NCI-H526 treated with DMSO at 0.1 percent for 48 hours (cell line): ENCODE measurements at places on chromosomes 4 and X.
A peak's percentile ranks its signal among the peaks of the same experiment; 100 is the strongest.

DNA sequence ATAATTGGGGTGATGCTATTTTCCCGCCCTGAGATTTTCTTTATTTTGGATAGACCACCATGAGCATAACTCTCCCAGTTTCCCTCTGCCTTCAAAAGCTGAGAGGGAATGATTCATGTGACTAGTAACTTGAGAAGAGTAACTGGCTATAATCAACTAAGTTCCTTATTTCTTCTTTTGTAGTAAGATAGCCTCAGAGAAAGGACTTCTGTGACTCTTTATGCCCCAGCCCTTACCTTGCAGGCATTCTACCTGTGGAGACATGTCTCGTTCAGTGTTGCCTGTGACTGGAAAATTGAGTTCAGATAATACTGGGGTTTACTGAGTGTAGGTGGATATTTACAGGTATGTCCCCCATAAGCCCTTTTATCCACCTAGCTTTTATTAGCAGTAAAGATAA, 715.4 kb upstream of the HS3ST1 start:
- DNase-seq = no peak

GRCh38 chr4:25838526-25838925, 24.3 kb downstream of the SEL1L3 start:
- no peak for DNase-seq

DNA sequence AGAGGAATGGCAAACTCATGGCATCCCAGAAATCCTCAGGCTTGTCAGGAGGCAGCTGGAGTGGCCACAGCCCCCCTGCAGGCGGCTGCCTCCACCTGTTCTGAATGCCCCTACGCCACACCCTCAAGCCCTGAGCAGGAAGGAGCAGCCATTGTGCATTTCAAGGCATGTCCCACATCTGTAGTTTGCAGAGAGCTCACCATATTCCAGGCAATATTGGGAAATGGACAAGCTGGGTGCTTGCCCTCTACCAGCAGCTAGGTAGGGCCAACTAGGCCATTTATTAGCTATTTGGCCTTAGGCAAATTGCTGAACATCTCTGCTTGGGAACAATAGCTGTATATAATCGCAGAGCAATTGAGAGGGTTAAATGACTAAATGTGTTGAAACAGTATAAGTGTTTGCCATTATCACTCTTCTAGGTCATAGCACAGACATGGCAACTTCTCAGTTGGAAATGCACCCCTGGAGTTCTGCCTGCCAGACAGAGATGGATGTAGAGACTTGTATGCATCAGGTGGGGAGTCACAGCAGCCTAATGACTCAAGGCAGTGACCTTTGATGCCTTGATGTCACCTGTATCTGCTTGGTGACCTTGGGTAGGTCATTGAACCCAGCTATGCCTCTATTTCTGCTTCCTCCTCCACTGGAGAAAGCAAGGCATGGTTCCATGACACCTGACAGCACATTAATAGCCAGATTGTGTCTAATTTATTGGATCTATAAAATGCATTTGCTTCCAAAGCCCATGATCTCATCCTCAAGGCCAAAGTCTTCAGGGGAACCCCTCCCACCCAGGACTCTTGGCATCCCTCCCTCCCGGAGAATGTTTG, 52.8 kb downstream of the FHDC1 start:
- no peak for DNase-seq

GRCh38 chr4:10655968-10656367, 28.6 kb downstream of the CLNK start:
- DNase-seq = no peak

DNA sequence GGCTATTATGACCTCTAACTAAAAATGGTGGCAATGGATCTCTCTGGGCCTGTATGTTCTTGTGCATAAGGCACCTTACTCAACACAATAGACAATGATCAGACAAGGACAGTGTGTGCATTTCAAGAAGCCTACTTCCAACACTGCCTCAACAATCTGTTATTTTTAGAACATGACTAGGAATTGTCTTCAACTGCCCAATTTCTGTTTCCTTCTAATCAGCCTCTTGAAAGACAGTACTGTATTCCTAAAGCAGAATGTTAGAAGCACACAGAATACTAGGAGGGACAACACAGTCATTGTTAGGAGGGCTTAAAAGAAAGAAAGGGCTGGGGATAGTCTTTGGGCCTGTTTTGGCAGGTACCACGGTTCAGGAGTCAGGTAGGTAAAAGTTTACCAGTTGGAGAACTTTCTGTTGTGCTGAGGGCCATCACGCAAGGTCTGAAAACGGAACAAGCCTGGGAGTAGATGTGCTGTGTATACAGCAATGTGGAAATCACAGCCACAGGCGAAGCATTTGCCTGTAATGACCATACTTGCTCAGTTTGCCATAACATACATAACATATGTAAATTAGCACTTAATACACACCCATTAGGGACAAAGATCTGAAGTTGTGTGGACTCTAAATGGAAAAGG, 100.8 kb upstream of the ATXN3L start:
- no peak for DNase-seq

DNA sequence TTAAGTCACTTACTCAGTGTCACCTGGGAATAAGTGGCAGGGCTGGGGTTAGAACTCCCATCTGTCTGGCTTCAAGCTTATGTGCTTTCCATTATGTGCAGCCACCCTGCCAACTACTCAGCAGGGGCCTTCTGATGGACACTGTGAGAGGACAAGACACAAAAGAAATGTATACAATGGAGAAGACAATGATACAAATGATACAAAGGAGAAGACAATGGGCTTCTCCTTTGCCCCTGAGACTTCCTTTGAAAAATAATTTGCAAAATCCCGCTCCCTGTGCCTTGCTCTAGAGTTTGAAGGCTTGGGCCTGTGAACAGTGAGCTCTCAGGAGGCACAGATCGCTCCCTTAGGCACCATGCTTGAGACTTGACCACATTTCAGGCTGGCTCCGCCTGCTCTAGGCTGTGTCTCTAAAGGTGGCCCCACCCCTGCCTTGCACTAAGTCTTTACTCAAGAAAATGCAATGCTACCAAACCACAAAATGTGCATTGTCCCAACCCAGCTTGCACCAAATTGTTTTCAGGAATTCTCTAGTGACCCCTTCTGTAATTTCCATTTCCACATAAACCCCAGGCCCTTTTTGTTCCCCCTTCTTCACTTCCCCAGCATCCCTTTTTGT, 27.1 kb upstream of the STX18 start:
- DNase-seq = no peak

DNA sequence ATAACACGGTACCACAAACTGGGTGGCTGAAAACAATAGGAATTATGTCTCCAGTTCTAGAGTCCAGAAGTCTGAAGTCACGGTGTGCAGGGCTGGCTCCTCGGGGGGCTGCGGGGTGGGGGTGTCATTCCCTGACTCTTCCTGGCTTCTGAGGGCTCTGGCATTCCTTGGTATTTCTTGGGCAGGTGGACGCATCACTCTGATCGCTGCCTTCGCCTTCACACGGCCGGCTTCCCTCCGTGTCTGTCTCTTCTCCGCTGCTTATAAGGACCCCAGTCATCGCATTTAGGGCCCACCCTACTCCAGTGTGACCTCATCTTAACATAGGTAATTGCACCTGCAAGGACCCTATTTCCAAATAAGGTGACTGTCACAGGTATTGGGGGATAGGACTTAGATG, 134.6 kb downstream of the CPZ start:
- DNase-seq = no peak

DNA sequence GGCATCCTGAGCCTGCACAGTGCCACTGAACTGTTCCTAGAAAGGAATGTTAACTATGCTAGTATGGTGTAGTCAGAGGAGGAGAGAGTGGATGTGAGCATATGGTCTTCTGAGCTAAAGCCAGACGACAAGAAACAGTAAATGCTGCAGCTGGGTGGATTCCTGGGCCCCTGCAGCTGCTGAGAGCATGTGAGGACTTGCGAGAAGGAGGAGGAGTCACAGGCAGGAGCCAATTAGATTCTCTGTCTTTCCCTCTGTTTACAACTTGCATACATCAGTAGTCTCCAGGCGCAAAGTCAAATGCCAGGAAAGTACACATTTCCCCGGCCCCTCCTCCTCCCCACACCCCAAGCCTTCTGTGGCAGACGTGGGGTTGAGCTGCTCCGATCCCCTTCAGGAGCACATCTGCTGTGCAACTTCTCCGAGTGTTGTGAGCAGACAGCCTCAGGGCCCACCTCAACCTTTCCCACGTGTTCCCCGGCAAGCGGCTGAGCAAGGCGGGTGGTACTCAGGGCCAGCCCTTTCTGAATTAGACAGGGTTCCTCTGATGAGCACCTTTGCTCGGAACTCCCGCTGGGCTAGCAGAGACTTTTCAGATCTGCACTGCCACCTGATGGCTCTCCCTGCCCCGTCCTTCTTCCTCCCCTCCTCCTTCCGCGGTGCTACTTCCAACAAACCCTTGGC, 108.7 kb upstream of the ATP6AP2 start:
- DNase-seq = peak; percentile 83
